Fibroblast of lung (primary cell): ENCODE measurements at places on chromosomes 6 and 20. TPM values are rescaled to one million over a fixed set of nuclear protein-coding genes. Genes with fewer than 3 reads are reported as not detected.

GRCh38 chr6:4446982-4447381, 311.6 kb upstream of the ECI2 start:
- peak; percentile 21 for DNase-seq

GRCh38 chr20:36481380-36482043, 59.8 kb upstream of the MYL9 start:
- no peak for DNase-seq

Gene KPNA5
- total RNA-seq, result 10.0 and 11.6 TPM in 2 replicates

- DNase-seq, result no peak
These were observed 179.2 kb upstream of the MCHR2 start for GRCh38 chr6:100173211-100173610.

GRCh38 chr6:159608961-159609651, 83.9 kb downstream of the SOD2 start:
- DNase-seq, result peak; percentile 39

- DNase-seq, result peak; percentile 30
These were observed 23.6 kb downstream of the GSTA2 start for GRCh38 chr6:52739627-52740026.

DNA sequence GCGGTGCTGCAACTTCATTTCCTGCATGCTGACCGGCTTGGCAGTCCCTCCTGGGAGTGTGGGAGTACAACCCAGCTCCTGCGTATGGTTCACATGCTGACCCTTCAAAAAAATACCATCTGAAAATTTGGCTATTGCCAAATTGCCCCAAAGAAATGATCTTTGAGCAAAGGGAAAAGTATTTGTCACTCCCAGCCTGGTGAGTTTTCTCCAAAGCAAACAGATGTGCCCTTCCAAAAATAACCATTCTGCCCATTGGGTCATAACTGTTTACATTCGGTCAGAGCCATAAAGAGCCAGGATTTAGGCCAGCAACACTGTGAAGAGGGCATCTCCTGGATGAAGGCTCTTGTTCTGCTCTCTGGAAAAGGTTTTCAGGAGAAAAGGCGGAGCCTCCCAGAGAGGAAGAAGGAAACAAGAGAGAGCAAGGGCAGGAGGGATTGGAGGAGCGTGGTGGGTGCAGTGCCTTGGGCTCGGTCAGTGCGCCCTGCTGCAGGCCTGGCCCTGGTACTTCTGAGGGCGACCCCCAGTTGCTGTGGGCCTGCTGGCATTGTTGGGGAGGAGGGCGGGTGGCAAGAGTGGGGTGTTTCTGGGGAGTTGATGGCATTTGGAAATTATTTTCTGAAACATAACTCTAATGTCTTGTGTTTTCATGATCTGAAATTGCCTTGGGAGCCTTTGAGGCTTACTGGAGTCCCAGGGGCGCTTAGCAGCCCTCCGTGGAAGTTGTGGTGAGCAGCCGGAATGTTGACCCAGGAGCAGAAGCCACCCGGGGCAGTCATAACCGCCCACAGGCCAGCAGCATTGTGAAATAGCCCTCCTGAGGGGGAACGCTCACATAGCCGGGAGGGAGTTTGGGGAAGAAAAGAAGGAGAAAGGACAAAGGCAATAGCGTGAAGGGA, 248.4 kb downstream of the MYLK4 start:
- DNase-seq, result no peak

Gene CST5
- not detected in 2 replicates for total RNA-seq

- DNase-seq, result peak; percentile 49
These were observed 9.9 kb upstream of the ZNF311 start for GRCh38 chr6:29014729-29015608.
